ENCODE measurements at places on chromosomes 5 and 9. TPM values are rescaled to one million over a fixed set of nuclear protein-coding genes. Genes with fewer than 3 reads are reported as not detected.

ZBTB5 gene
- total RNA-seq, result 9.0 TPM

DNA sequence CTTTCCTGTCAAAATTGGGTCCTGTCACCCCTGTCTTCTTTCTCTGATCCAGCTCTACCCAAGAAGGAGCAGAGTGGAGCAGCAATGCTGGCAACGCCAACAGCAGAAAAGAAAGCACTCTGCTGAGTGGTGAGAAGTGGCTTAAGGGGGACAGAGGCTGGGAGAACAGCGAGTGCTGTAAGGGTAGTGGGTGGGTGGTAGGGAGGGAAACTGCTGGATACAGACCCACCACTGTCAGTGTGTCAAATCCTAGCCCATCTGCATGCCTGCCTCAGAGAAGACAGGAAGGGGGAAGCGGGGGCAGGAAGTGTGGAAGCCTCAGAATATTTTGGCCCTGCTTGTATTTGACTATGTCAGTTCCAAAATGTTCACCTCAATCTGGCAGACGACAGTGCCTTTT, 170.4 kb upstream of the MAST4 start:
- peaks cover 3% of the 10 kb centered on the region for H3K4me1 ChIP-seq
- no peaks in the 10 kb centered on the region for H3K27me3 ChIP-seq
- no peak for DNase-seq
- H3K36me3 ChIP-seq, result no peaks in the 10 kb centered on the region
- no peak overlapping the region for H3K27ac ChIP-seq

GRCh38 chr9:128077847-128078503, 9.9 kb downstream of the SLC25A25 start:
- no peak for DNase-seq
- peaks cover 13% of the 10 kb centered on the region for H3K4me1 ChIP-seq
- H3K27ac ChIP-seq, result no peak overlapping the region
- H3K4me3 ChIP-seq, result no peak overlapping the region
- H3K36me3 ChIP-seq, result no peaks in the 10 kb centered on the region

GRCh38 chr5:146069780-146070099, 35.6 kb downstream of the PLAC8L1 start:
- peaks cover 2% of the 10 kb centered on the region for H3K27me3 ChIP-seq
- H3K36me3 ChIP-seq, result no peaks in the 10 kb centered on the region
- no peak overlapping the region for H3K27ac ChIP-seq
- DNase-seq, result no peak
- H3K4me3 ChIP-seq, result no peak overlapping the region
- H3K4me1 ChIP-seq, result no peaks in the 10 kb centered on the region

DNA sequence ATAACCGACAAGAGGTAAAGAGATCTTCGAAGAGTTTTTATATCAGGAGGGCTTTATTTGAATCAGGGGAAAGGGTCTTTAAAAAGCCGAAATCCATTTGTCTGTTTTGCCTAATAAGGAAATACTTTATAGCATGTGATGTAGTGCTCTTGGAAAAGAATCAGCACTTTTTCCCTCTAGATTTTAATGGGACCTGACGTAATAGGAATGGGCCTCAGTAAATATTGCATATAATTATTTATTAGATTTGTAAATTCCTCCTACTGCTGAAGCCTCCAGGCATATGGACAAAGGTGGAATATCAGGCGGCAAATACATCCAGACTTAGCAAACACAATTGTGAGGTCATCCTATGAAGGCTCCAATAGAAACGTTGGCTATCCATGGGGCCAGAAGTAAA, 50.9 kb downstream of the ACTBL2 start:
- DNase-seq, result no peak
- no peak overlapping the region for H3K4me3 ChIP-seq
- H3K27me3 ChIP-seq, result no peaks in the 10 kb centered on the region

ADAMTS13 gene
- 9.1 TPM for total RNA-seq

LPAR1 gene
- 5.6 TPM for total RNA-seq

- no peaks in the 10 kb centered on the region for H3K36me3 ChIP-seq
- no peak overlapping the region for H3K4me3 ChIP-seq
- no peak for DNase-seq
Observed at GRCh38 chr5:149152317-149152746, 11.0 kb downstream of the ABLIM3 start.

DNA sequence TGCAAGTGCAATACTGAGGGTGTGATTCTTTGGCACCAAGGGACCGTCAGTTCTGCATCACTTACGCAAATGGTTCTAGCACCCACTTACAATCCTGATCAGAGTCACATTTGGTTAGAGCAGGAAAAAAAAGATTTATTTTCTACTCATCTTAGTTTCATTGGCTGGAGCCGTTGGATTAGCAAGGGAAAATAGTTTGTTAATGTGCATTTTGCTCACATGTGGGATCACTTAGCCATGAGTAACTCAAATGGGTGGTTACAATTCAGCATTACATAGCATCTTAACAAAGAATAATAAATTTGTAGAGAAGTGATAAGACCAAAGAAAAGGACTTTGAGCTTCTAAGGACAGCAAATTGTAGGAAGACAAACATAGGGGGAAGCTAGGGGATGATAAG, 216.9 kb downstream of the AUH start:
- no peaks in the 10 kb centered on the region for H3K4me1 ChIP-seq
- H3K27ac ChIP-seq, result no peak overlapping the region
- no peaks in the 10 kb centered on the region for H3K36me3 ChIP-seq
- peaks cover 4% of the 10 kb centered on the region for H3K27me3 ChIP-seq

DNA sequence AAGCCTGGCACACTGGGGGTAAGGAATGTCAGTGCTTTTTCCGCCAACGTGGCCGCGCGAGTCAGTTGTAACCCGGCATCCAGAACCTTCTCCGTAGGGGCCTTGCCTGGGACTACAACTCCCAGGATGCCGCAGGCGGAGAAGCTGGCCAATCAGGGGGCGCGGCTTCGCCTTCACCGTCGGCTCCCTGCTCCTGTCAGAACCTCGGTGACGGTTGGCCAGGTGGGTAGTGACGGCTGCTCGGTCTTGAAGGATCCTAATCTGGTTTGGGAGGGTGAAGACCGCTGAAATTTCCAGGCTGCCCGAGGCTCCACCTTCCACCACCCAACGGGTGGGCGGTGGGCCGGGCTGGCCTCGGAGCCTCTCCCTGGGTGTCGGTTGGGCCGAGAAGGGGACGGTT, at the start of gene C5orf58:
Gene C5orf58 (plus strand): TSS at position 200 of the 400 bp plus-strand sequence. CDS start 1,992 bp downstream, outside the sequence.
- no peak within 1 kb of the TSS for H3K4me3 ChIP-seq
- no peaks in the 10 kb centered on the region for H3K27me3 ChIP-seq
- H3K36me3 ChIP-seq, result no peaks in the 10 kb centered on the region

GRCh38 chr9:95129476-95130291, 187.8 kb downstream of the FANCC start:
- no peak for DNase-seq
- no peak overlapping the region for H3K27ac ChIP-seq
- H3K27me3 ChIP-seq, result peaks cover 2% of the 10 kb centered on the region
- peaks cover 13% of the 10 kb centered on the region for H3K4me1 ChIP-seq
- H3K36me3 ChIP-seq, result no peaks in the 10 kb centered on the region

SNCAIP gene
- total RNA-seq, result 254 TPM

OR1J2 gene
- not detected for total RNA-seq

ACSL6 gene
- 0.80 TPM for total RNA-seq

DNA sequence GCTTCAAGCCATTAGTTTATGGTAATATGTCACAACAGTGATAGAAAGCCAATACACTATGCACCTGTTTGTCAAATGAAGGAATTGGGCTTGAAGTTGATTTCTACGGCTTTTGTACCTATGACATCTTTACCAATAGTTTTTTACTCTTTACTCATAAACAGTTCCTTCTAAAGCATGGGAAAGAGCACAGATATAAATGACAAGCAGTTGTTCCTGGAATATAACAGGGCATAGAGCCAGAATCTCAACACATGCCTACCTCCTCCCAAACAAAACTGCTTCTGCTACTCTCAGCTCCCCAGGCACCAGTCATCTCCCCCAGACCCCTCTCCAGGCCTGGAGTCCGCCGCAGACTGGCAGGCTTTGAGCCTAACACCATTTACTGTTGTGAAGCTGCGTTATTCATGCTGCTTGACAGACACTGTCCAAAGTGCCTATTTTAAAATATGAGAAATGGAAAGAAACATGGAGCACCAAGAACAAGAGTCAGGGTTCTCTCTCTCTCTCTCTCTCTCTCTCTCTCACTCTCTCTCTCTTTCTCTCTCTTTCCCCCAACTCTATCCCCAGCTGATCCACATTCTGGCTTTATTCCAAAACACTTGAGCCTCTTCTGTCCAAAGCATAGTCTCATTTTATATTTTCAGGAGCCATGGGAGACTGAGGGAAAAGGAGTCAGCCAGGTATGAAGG, 111.6 kb downstream of the ADRB2 start:
- no peak for DNase-seq
- H3K27me3 ChIP-seq, result no peaks in the 10 kb centered on the region
- H3K27ac ChIP-seq, result no peak overlapping the region
- peaks cover 14% of the 10 kb centered on the region for H3K4me1 ChIP-seq
- H3K36me3 ChIP-seq, result no peaks in the 10 kb centered on the region
